Activated T-cell treated with anti-CD3 and anti-CD28 coated beads for 1 hour (primary cell): ENCODE measurements at places on chromosomes 11 and 22.

DNA sequence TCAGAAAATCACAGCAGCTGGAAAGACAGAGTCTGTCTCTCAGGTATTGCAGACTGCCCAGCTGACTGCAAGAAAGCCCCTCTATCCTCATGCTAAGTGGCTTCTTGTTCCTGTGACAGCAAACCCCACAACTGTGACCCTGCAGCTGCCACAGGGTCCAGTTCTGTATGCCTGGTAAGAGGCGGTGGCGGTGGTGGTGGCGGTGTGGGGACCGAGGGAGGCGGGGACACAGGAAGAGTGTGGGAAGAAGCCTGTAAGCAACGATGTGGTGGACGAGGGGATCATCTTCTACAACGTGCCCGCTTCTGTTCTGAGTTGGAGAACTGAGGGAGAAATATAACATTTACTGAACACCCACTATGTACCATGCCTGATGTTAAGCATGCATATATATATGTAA is 112.4 kb downstream of the TENM4 start:
- no peak for DNase-seq

- no peak for DNase-seq
These were observed 107.0 kb downstream of the STIM1 start for GRCh38 chr11:3962406-3962840.

- DNase-seq = no peak
These were observed 384.5 kb upstream of the KIRREL3 start for GRCh38 chr11:127385071-127385470.

DNA sequence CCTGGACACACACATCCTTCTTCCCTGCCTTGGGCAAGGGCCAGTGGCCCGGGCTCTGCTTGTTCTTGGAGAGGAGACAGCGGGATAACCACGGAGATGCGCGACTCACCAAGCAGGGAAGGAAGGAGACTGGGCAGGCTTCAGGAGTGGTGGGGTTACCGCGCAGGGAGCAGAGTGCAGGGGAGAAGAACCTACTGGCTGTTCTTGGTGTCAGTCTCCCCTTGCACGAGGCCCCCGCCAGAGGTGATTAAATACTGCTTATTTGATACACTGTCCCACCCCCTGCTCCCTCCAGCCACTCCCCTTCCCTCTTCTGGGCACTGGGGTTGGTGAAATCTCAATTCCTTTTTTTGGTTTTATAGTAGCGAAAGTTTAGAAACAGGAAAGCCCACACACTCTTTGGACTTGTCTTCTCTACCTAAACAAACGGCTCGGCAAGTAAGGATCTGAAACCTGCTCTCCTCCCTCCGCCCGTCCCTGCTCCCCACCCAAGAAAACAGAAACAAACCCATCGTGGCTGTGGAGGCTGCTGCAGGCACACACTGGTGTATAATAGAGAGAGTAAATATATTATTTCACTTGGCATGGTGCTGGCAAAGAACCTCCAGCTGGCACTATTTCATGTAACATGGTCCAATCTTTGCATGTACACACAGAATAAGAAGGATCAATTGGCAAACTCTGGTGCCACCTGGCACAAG is 10.8 kb downstream of the LARGE2 start:
- DNase-seq = no peak

DNA sequence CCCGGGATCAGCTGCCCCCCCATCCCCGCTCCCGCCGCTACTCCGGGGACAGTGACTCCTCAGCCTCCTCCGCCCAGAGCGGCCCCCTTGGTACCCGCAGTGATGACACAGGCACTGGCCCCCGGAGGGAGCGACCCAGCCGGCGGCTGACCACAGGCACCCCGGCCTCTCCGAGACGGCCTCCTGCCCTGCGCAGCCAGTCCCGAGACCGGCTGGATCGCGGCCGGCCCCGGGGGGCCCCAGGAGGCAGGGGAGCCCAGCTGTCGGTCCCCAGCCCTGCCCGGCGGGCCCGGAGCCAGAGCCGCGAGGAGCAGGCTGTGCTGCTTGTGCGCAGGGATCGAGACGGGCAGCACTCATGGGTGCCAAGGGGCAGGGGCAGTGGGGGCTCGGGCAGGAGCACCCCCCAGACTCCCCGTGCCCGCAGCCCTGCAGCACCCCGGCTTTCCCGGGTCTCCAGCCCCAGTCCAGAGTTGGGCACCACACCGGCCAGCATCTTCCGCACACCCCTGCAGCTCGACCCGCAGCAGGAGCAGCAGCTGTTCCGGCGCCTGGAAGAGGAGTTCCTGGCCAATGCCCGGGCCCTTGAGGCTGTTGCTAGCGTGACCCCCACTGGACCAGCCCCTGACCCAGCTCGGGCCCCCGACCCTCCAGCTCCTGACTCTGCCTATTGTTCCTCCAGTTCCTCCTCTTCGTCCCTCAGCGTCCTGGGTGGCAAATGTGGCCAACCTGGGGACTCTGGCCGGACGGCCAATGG is 3.9 kb downstream of the RASL10A start:
- DNase-seq = no peak

- DNase-seq = no peak
These were observed 39.4 kb upstream of the ALX4 start for GRCh38 chr11:44349328-44349727.

- no peak for DNase-seq
These were observed 102.6 kb upstream of the VPREB1 start for GRCh38 chr22:22141771-22142591.

DNA sequence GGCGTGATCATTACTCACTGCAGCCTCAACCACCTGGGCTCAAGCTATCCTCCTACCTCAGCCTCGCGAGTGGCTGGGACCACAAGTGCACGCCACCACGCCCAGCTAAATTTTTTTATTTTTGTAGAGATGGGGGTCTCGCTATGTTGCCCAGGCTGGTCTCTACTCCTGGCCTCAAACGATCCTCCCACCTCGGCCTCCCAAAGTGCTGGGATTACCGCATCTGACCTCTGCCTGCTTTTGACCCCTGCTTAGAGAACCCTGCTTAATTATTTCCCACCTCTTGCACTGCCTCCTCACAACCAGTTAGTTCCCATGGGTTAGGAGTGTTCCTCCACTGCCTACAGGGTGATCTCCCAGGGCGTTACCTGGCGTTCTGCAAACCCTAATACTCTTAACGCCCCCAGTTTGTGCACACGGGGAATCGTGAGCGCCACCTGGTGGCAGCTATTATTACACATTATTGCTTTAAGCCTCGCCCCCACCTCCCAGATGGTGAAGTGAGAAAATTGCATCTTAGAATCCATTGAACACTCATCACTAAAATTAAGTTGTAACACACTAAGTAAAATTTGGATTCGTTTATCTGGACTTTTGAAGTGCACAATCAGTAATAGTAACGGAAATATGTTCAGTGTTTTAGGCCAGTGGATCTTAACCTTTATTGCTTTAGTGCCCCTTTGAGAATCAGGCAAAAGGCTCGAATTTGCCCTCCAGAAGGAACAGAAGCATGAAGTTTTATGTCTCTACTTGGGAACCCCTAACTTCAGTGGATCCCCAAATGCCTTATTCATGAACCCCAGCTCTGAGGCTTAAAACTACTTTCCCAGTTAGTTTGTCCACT is 61.4 kb upstream of the ASPHD2 start:
- DNase-seq = peak; percentile 55

- no peak for DNase-seq
These were observed 63.6 kb downstream of the NFAM1 start for GRCh38 chr22:42368379-42369249.

DNA sequence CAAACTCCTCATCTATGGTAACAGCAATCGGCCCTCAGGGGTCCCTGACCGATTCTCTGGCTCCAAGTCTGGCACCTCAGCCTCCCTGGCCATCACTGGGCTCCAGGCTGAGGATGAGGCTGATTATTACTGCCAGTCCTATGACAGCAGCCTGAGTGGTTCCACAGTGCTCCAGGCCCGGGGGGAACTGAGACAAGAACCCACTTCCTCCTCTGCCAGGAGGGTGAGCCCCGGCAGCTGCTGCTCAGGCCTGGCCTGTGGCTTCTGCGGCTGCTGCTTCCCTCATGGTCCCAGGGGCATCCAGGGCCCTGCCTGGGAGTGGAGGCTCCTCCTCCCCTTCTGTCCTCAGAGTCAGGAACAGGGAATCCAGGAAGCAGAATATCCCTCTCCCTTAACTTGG is 98.4 kb downstream of the ZNF280B start:
- no peak for DNase-seq

DNA sequence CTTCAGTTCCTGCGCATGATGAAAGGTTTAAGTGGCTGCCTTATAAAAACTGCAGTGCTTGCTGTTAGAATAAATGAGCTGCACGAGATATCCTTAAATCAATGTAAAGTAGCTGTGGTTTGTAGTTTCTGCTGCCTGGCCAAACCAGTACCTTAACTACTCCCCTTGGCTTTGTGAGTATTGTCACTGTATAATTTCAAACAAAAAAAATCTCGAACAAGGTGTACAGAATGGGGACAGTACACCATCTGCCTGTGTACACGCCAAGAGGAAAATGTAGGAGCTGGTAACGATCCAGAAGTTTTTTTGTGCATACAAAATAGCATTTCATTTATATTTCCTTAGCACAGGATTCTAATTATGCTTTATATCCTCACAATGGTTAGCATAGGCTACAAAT is 20.6 kb upstream of the NDUFC2 start:
- no peak for DNase-seq

- DNase-seq = no peak
These were observed 15.0 kb downstream of the POU2F3 start for GRCh38 chr11:120254788-120255518.

DNA sequence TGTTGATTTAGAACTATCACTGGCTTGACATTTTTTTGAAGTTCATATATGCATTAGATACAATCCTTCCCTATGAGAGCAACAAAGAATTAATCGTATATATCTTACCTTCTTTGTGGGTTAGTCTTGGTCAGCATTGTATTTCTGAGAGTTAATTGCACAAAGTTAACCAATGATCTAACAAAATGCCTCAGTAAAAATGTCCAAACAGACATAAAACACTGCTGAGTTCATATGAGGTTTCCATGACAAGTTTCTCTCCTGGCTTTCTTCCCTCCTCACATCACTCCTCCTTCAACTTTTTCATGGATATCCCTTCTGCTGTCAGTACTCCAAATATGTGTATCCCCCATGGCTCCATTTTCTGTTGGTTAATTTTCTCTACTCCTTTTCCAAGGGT is 9.0 kb downstream of the MAP6 start:
- DNase-seq = no peak

GRCh38 chr11:109654091-109654490 is 232.1 kb downstream of the C11orf87 start:
- no peak for DNase-seq

DNA sequence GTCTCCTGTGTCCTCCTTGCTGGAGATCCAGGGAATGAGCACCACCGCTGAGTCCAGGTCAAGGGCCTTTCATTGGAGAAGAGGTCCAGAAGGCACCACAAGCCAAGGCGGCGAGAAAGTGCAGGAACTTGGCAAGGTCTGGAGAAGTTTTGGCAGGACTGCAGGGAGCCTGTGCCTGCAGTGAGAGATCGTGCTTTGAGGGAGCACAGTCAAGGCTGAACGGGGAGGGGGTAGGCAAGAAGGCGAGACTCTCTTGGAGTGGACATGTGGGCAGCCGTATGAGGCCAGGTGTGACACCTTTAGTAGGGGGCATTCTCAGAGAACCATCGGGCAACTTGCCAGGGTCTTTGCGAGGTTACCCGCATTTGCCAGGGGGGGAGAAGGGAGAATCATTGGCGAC is 30.5 kb downstream of the LRRC10B start:
- no peak for DNase-seq

DNA sequence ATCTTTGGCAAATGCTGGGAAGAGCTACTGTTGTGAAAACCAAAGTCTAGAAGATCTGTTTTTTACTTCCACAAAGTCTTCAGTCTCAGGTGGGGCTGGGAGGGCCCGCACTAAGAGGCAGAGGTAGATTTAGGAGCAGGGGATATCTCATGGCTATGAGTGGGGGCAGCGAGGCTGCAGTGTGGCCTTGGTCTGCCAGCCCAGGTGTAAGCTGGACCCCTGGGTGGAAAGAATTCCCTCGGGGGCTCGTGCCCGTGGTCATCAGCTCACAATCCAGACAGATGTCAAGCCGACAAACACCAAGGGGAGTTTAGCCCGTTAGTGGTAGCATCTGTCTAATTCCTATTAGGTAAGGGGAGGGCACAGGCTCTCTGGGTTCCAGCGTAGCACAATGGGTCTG is 9.0 kb downstream of the PKNOX2 start:
- DNase-seq = no peak

- no peak for DNase-seq
These were observed 706 bp upstream of the SCYL1 start for GRCh38 chr11:65524014-65524740.

- DNase-seq = no peak
These were observed 874.4 kb upstream of the TENM4 start for GRCh38 chr11:80315200-80315599.
